Bronchial epithelial cell (primary cell): ENCODE measurements at places on chromosomes 3 and 15. TPM values are rescaled to one million over a fixed set of nuclear protein-coding genes. Genes with fewer than 3 reads are reported as not detected.

Gene CCNB2
- 2.1 and 2.3 TPM in 2 replicates for total RNA-seq

Gene AGBL1
- not detected in 2 replicates for total RNA-seq

Gene FRMD5
- total RNA-seq: 1.3 and 2.0 TPM in 2 replicates

- DNase-seq: peak; percentile 17
Measured at GRCh38 chr15:89808160-89808870, 6.3 kb downstream of the ANPEP start.

GRCh38 chr3:18389108-18389733 lies 35.9 kb downstream of the SATB1 start:
- peak; percentile 26 for DNase-seq
